CD8-positive, alpha-beta memory T cell (primary cell): ENCODE measurements at places on chromosomes 2 and 18.

DNA sequence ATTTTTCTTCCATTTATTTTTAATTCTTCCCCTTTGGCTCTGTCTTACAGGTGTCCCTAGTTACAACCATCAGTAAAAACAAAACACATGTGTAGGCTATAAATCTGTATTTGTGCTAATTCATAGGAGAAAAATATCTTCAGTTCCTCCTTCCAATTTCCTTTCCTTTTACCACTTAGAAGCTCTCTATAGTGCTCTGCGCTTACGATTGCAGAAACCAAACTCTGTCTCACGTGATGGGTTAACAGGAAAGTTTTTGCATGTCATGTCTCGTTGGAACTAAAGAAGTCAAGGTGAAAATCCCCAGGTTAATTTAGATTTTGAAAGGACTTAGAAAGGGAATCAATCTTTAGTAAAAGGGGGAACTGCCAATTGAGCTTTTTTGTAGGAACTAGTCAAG is 1390.5 kb upstream of the ZEB2 start:
- H3K4me3 ChIP-seq: no peak overlapping the region
- no peak for DNase-seq
- no peaks in the 10 kb centered on the region for H3K27me3 ChIP-seq

GRCh38 chr2:56465491-56465890 is 281.7 kb downstream of the CCDC85A start:
- no peak for DNase-seq
- H3K36me3 ChIP-seq: no peaks in the 10 kb centered on the region
- no peaks in the 10 kb centered on the region for H3K27me3 ChIP-seq

DNA sequence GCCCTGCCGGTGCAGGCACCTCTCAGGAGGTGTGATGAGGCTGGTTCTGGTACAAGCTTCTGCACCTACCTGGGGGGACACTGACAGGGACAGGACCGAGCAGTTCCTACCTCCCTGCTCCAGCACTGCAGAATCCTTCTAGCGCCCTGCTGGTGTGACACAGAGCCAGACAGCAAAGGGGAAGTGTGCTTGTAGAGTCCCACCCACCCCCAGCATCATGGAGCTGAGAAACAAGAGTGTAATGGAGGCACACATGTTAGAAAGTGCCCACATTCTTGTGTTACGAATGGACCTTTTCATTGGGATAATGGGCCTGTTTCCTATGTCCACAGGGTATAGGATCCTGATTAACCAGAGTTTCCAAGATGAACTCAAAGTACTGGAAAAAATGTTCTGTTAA is 38.3 kb downstream of the OXER1 start:
- no peaks in the 10 kb centered on the region for H3K36me3 ChIP-seq
- no peaks in the 10 kb centered on the region for H3K4me1 ChIP-seq
- no peaks in the 10 kb centered on the region for H3K27me3 ChIP-seq
- no peak overlapping the region for H3K27ac ChIP-seq

GRCh38 chr18:21853775-21854552 is 113.4 kb downstream of the MIB1 start:
- no peaks in the 10 kb centered on the region for H3K36me3 ChIP-seq
- H3K27me3 ChIP-seq: no peaks in the 10 kb centered on the region
- no peak overlapping the region for H3K27ac ChIP-seq

DNA sequence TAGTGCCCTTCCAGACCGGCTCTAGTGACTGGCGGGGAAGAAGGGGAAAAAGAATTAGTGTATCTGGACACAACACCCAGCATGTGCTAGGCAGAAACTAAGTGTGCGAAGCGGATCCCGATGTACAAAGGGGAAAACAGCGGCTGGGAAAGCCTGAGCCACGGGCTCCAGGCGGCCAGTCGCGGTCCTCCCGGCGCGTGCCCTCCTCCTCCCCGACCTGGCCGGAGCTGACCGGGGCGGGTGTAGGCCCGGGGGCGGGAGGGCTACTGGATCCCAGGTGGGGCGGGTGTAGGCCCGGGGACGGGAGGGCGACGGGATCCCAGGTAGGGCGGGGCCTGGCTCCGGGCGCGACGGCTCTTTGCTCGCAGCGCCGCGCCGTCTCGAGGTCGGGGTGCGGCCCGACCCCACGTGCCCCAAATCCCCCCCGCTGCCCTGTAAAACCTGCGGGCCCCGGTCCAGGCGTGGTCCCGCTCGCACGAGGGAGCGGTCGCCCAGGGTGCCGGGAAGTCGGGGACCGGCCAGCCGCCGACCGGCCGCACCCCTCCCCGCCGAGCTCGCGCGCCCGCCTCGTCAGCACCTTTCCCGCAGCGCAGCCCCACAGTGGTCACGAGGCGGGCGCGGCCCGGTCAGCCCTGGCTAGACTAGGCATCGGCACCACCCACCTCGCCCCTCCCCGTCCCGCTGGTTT is 48.8 kb downstream of the C2orf42 start:
- H3K4me1 ChIP-seq: peaks cover 53% of the 10 kb centered on the region
- no peaks in the 10 kb centered on the region for H3K27me3 ChIP-seq
- DNase-seq: peak; percentile 12

DNA sequence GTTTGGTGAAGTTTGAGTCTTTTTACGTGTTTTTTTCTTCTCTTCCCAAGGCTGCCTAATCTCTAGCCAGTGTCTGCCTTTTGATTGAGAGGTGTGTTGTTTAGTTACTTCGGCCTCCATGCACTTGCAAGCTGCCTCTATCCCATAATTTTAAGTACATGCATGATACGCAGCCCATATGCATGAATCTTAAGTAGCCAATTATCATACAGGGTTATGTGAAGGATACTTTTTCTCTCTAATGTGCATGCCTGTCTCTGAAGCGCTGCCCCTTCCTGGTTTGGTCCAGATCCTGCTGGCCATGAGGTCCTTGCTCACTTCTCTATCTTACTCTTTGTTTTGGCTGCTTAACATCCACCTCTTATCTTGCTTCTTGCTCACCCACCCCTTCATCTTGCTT is 73.9 kb upstream of the PID1 start:
- no peak for DNase-seq
- H3K4me1 ChIP-seq: no peaks in the 10 kb centered on the region
- H3K4me3 ChIP-seq: no peak overlapping the region
- no peaks in the 10 kb centered on the region for H3K36me3 ChIP-seq

GRCh38 chr2:30713698-30714097 is 93.5 kb downstream of the CAPN13 start:
- no peaks in the 10 kb centered on the region for H3K36me3 ChIP-seq
- H3K4me1 ChIP-seq: peaks cover 5% of the 10 kb centered on the region
- no peaks in the 10 kb centered on the region for H3K27me3 ChIP-seq

- no peaks in the 10 kb centered on the region for H3K36me3 ChIP-seq
- no peak overlapping the region for H3K27ac ChIP-seq
- H3K4me3 ChIP-seq: no peak overlapping the region
- H3K4me1 ChIP-seq: no peaks in the 10 kb centered on the region
- H3K27me3 ChIP-seq: no peaks in the 10 kb centered on the region
- no peak for DNase-seq
Measured at GRCh38 chr2:136764452-136765255, 691 bp upstream of the THSD7B start.

DNA sequence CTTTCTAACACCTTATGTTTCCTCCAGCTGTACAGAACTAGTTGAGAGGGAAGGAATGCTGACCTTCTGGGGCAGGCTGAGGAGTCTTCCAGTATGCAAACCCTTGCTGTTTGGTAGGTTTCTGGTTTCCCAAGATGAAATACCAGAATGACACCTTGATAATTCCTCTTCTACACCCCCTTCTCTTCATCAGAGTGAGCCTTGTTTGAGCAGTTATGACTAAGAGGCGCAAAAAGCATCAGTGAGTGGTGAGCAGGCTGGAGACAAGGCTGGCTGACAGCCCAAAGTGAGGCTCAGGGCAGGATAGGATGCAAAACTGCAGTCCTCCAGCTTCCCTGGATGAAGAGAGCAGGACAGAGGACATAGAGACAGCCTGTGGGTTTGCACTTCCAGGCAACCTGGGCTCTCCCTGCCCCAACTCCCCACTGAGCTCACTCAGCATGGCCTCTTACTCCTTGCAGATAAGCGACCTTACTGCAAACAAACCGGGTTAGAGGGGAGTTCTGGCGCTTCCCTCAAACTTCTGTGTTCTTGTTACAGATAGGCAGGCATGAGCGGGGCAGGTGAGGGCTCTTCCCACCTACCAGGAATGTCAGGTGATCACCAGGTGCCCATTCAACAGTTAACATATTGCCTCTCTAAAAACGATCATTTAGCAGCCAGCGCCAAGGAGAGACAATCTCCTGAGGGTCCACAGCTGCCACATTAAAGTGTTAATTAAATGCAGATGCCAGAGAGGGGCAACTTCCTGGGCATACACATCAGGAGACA is 5.4 kb downstream of the MPPE1 start:
- peaks cover 10% of the 10 kb centered on the region for H3K4me1 ChIP-seq
- no peak for DNase-seq
- peaks cover 4% of the 10 kb centered on the region for H3K36me3 ChIP-seq
- no peak overlapping the region for H3K4me3 ChIP-seq
